LNCaP clone FGC (cell line): ENCODE measurements at places on chromosomes 2 and 18.

DNA sequence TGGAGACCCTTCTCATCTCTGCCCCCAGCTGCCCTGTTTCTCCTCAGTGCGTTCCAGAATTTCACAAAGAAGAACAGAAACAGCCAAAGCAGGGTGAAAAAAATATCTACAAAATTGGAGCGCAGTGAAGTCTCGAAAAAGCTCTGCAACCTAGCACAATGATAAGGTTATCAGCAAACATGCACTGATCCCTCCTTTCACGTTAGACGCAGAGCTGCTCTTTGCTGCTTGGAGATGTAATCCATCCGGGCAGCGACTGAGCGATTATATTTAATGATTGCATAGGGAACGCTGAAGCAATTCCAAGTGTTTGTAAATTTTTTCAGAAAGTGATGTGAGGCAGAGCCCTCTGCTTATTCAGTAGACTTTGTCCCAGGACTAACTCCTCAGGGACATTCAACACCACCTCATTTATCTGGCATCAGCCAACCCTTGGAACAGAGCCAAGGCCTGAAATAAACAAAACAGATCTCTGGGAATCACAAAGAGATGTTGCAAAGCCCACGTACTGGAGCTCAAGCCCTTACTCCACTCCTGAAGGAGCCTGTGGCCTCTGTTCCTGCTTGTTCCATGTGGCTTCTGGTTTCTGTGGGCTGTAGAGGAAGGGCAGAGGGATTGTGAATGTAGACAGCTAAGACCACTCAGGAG lies 172.6 kb upstream of the BCL2L11 start:
- peak; percentile 19 for DNase-seq

DNA sequence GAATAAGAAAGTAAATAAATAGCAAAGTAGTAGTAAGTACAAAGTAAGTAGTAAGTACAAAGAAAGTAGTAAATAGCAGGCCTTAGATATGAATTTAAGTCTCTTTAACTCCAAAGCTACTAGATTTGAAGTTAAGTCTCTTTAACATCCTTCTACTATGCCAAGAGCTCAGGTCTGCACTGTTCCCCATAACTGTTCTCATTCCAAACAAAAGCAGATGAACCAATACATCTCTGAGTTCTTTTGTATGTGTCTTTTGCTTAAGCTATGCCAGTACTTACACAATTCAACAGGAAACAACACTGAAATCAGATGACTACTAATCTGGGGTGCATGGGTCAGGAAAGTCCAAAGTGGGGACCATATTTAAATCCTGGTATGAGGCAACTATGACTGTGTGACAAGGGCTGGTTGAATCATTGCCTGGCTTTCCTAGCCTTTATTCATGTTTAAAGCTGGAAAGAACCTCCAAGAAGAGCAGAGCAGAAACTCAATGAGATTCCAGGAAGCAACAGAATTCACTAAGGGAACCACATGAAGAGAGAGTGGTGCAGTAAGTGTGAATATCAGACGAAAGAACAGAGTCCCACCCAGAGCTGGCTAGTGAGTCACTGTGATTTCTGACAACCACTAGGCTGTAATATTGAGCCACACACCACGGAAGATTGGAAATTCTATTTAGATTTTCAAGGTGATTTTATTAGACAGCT lies 51.0 kb upstream of the CYP26B1 start:
- no peak for DNase-seq

DNA sequence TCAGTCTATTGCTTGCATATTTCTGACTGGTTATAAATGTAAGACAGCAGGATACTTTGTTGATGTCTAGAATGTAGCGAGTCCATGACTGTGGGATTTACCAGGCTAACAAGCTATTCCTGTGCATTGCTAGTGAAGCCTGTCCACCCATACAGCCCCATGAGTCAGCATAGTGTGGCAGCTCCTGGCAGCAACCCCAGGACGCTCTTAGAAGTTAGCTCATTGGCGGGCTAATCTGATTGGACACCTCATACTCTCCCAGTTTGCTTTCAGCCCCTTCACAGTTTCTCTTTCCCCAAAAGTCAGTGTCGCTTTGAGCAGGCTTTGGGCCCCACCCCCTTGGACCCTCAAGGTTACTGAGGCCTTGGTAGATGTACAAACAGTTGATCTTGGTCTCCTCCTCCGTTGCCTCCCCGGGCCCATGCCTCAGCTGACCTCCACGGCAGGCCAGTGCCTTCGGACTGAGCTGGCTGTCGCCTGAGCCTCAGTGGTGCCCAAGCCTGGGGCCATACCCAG lies 48.0 kb downstream of the COA5 start:
- DNase-seq: no peak

GRCh38 chr2:206982360-206982955 lies 43.1 kb downstream of the CPO start:
- DNase-seq: peak; percentile 36

DNA sequence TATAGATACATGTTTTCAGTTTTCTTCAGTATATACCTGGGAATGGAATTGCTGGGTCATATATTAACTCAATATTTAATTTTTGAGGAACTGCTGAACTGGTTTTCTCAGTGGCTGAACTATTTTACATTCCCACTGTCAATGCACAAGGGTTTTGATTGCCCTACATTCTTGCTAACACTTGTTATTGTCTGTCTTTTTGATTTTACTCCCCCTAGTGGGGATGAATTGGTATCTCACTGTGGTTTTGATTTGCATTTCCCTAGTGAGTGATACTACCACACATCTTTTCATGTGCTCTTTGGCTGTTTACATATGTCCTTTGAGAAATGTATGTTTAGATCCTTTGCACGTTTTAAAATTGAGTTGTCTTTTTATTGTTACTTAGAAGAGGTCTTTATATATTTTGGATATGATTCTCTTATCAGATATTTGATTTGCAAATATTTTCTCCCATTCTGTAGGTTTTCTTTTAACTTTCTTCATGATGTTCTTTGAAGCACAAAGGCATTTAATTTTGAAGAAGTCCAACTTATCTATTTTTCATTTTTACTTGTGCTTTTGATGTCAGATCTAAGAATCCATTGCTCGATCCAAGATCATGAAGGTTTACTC lies 36.2 kb downstream of the ASB1 start:
- DNase-seq: peak; percentile 18
